H9 (cell line): ENCODE measurements at places on chromosomes 13 and 19.

GRCh38 chr13:67914535-67914934, 684.4 kb upstream of the PCDH9 start:
- DNase-seq, result no peak

DNA sequence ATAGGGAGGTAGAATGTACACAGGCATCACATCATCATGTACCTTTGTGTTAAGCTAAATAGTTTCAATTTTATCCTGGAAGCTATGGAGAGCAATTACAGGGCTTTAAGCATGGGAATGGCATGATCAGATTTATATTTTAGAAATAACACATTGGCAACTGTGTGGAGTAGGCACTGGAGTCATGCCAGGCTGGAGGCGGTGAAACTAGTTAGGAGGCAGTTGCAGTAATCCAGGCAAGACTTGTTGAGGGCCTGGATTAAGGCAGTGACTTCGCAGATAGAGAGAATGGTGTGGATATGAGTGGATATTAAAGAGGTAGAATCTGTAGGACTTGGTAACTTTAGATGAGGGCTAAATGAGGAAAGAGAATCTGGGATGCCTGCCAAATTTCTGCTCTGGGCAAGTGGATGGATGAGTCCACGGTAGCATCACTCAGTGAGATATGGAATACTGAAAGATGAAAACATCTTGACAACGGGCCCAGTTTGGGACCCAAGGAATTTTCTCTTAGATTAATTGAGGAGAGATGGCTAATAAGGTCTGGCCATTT, 506.2 kb downstream of the FGF9 start:
- no peak for DNase-seq

DNA sequence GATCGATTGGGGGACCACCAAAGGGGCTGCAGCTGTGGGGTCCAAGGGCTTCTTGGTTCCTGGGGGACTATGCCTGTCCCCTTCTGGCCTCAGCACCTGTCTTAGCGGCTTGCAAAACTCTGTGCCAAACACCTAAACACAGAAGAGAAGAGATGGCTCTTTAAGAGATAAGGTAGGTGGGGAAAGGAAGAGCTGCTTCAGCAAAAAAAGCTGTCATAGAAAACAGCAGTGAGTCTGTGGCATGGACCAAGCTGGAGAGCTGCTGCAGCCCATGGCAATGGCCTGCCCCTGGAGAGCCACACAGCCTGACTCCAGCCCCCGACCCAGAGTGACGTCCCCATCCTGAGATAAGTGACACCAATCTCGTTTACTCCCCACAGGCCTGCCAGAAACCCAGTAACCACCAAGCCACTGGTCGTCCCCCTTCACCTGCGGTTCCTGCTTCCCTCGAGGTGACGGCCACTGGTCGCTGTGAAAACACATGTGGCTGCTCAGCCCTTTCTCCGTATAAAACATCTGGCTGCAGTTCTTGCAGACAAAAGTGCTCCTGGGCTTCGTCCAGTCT, 25.0 kb upstream of the NAPA start:
- DNase-seq, result no peak

DNA sequence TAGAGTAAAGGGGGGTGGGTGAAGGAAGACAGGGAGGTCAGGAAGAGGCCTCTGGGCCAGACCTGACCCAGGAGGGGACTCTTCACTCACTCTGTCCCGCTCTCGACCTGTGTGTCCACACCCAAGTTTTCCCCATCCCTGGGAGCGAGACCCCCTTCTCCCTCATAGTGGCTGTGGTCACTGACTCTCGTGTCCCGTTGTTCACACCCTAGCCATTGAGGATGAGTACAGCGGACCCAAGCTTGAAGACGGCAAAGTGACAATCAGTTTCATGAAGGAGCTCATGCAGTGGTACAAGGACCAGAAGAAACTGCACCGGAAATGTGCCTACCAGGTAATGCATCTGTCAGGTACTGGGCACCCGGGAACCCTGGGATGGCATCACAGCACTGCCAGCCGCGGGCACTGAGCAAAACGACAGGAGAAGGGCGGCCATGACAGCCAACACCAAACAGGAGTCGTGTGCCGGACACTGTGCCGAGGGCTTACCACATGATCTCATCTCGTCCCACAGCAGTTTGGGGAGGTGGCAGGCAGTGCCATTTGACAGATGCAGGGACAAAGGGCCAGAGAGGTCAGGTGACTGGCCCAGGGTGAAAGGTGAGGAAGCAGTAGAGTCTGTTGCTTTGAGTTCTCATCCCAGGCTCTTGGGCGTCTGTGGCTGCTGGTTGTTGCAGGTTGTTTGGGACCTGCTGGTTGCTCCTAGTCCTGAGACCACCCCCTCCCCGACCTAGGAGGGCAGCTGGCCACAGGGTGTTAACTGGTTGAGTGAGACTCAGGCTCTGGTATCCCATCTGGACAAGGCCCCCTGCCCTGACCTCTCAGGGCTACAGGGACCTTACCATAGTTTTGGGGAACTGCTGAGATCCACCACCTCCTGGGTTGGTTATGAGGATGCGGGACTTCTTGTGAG, 29.6 kb downstream of the PPP5C start:
- DNase-seq, result peak; percentile 14

- DNase-seq, result peak; percentile 67
Measured at GRCh38 chr19:14432791-14433553, at the start of gene PKN1. TSS of gene PKN1 (plus strand) at chr19:14433306. CDS start at chr19:14433522, 216 bp downstream.

DNA sequence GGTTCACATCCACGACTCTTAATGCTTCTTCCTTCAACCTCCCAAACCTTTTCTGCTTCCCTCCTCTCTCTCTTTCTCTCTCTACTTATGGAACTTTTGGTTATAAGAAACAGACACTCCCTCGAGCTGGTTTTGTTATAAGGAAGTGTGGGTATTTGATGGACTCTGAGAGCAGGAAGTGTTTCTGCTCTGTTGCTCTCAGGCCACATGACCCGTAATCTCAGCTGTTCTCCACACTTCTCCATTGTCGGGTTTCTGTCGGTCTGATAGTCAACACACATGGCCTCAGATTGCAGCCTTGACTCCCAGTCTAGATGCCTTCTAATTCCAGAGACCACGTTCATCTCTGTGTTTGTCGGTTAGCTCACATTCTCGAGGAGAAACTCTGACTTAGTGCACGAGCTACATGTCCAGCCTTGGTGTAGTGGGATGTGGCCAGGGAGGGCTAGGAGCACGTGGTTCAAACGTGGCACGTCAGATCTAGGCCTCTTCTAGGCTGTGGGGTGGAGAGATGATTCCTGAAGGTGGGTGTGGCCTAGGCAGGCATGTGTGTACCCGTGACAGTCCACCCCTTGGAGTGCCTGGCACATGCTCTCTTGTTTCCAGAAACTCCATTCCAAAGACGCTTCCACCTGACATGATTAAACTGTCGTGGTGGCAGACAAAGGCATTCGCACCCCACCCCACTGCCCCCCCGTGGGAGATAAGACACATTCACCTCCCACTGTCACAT, 26.3 kb downstream of the CNFN start:
- no peak for DNase-seq

- no peak for DNase-seq
Measured at GRCh38 chr13:49395451-49395865, 48.4 kb downstream of the CAB39L start.

DNA sequence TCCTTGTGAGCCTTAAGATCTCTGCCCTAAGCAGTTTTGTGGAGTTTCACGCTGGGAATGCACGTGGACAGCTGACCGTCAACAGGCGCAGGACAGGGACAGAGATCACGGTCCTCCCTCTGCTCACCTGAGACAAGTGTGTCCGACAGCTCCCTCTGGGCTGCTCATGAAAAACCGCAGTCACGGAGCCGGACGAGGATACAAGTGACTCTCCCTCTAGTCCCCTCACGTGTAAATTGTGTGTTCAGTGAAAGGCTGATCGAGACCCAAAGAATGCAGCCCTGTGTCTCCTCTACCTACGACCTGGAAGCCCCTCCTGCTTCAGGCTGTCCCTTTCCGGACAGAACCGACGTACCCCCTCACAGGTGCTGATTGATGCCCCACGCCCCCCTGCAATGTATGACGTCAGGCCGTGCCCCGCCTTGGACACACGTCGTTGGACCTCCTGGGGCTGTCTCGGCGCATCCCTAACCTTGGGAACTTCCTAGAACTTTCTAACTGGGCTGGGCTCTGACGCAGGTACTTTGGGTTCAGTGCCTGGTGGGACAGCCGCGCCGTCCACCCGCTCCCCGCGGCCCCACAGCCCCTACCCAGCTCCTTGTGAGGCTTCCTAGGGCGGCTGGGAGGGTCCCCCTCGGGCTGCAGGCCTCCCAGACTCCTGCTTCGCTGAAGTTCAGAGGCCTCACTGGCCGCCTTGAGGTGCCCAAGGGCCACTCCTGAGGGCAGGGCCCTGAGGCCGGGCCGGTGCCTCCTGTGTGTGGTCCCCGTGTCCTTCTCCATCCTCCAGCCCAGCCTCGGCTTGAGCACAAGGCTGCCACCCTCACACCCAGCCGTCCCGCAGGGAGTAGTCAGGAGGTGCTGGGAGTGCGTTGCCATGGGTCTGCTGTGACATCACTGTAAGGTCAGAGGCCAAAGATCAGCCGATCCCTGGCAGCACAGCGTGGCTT, at the start of gene C13orf46:
C13orf46 (minus strand) TSS at position 859 of the 947 bp plus-strand sequence; CDS start at position 780, 79 bp downstream.
- no peak for DNase-seq

GRCh38 chr19:4447327-4448146, 10.1 kb downstream of the UBXN6 start:
- no peak for DNase-seq

- DNase-seq, result no peak
Measured at GRCh38 chr13:77009011-77009410, 17.1 kb downstream of the CLN5 start.

DNA sequence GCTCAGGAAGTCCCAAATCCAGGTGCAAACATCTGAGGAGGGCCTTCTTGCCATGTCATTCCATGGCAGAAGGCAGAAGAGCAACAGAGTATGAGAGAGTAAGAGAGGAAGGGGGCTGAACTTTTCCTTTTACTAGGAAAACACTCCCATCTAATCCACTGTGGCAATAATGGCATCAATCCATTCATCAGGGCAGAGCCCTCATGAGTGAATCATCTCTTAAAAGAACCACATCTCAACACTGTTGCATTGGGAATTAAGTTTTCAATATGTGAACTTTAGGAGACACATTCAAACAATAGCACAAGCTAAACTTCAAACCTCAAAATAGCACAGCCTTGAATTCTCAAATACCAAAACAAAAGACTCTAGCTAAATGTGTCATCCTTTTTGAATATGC, 264.5 kb downstream of the KCTD12 start:
- DNase-seq, result no peak

- no peak for DNase-seq
Measured at GRCh38 chr13:107969546-107969945, 245.8 kb downstream of the LIG4 start.

- DNase-seq, result no peak
Measured at GRCh38 chr13:84934911-84935310, 864.3 kb downstream of the SLITRK6 start.

DNA sequence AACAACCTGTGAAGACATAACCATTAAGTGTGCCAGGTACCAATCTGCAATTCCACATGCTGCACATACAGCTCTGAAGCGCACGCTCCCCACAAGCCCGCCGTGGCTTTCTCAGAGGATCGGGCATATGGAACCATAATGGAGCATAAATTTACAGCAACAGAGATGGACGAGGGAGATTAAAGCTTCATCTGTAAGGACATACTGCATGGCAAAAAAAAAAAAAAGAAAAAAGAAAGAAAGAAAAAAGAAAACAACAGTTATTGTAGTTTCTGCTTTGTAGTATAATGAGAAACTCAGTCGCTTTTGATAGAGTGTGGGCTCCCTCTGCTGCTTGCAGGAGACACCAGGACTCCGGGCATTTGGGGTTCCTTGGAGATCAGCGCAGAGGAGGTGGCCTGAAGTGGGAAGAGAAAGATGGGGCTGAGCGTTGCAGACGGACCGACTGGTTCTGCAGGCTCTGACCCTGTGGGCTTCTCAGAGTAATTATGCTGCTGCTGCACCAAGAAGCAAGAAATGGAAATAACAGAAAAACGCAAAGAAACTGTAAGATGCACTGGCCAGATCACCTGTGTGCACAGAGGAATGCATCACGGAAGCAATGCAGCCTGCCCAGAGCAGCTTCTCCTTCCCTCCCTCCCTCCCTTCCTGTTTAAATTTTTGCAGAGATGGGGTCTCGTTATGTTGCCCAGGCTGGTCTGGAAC, 10.8 kb upstream of the PDCD5 start:
- peak; percentile 65 for DNase-seq

- DNase-seq, result peak; percentile 24
Measured at GRCh38 chr19:13115936-13116281, 631 bp downstream of the TRMT1 start.

DNA sequence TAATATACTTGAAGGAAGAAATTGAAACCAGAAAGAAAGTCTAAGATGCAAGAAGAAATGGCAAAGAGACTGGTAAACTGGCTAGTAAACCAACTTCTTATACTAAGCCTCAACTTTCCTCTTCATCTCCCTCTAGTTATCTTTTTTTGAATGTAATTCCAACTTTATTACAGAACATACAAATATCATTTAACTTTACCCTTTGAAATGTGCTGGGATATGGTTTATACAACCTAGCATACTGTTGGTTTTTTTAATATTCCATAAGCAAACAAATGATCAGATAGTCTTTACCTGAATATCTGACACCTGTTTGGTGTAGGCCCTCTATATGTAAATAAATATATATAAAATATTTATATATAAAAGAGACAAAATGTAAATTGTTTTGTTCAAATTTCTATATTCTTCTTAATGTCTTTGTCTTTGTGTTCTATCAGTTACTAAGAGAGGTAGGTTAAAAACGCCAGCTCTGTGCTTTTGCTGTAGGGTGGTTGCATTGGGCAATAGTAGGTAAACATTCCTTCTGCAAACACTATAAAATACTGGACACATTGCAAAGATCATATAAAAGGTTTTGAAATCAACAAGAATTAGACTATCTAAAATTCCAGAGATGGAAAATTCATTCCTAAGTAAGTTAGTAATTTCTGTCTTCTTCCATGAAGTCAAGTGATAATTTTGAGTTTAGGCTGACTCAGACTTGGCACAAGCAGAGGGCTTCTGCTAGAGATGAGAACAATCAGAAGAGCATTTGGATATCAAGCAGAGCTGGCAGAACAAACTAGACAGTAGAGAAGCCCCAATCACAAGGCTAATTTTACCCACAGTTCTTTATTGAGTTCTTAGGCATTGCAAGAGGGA, 383.3 kb downstream of the RFC3 start:
- DNase-seq, result no peak

GRCh38 chr19:15563931-15564330, 51.1 kb upstream of the CYP4F8 start:
- no peak for DNase-seq

- peak; percentile 64 for DNase-seq
Measured at GRCh38 chr19:35592226-35592625, 6.3 kb downstream of the PMIS2 start.

DNA sequence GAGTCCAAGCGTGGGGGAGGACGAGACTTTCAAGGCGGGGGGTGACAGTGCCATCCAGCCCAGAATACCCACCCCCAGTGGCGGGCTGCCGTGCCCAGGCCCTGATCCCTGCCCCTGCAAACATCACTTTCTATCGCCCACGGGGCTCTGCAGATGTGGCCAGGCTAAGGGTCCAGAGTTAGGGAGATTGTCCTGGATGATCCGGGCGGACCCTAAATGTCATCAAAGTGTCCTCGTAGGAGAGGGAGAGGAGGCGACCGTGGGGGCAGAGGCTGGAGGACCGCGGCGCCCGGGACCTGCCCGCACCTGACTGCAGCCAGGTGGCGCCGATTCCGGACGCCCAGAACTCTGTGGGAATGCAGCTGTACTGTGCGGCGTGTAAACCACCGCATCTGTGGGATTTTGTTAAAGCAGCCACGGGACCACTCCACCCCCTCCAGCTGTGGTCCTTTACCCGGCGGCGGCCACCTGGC, 32.4 kb downstream of the GJA3 start:
- DNase-seq, result peak; percentile 45

GRCh38 chr19:9431475-9431874, 3.9 kb downstream of the ZNF266 start:
- peak; percentile 82 for DNase-seq
